Pericardium fibroblast (primary cell): ENCODE measurements at places on chromosomes 4 and X. TPM values are rescaled to one million over a fixed set of nuclear protein-coding genes. Genes with fewer than 3 reads are reported as not detected.

The DGKK gene
- not detected in 2 replicates for total RNA-seq

The SPANXN4 gene
- not detected in 2 replicates for total RNA-seq

The SPP1 gene
- total RNA-seq, result 7.8 TPM in 1 of 2 replicates, not detected in the other

The CFAP299 gene
- total RNA-seq, result not detected in 2 replicates

The RHOXF2 gene
- not detected in 2 replicates for total RNA-seq

The TMSB15A gene
- total RNA-seq, result 1.8 TPM in 1 of 2 replicates, not detected in the other

The SLITRK4 gene
- total RNA-seq, result 11.2 and 13.2 TPM in 2 replicates

The HHIP gene
- 8.8 and 13.4 TPM in 2 replicates for total RNA-seq

The KLKB1 gene
- total RNA-seq, result not detected in 2 replicates

The PNCK gene
- 0.09 and 0.35 TPM in 2 replicates for total RNA-seq

The LDOC1 gene
- 13.0 and 17.4 TPM in 2 replicates for total RNA-seq

The TCP11X2 gene
- total RNA-seq, result not detected in 2 replicates

The DCHS2 gene
- not detected in 2 replicates for total RNA-seq

The RAB40AL gene
- 1.2 TPM in 1 of 2 replicates, not detected in the other for total RNA-seq

The CLTRN gene
- total RNA-seq, result not detected in 2 replicates

The FAM9C gene
- total RNA-seq, result not detected in 2 replicates

The OPN1MW gene
- not detected in 2 replicates for total RNA-seq

The SHROOM4 gene
- 1.4 and 3.1 TPM in 2 replicates for total RNA-seq
